Type B pancreatic cell (in vitro differentiated cells): ENCODE measurements at places on chromosomes 4 and X. TPM values are rescaled to one million over a fixed set of nuclear protein-coding genes. Genes with fewer than 3 reads are reported as not detected.

The HDAC8 gene
- total RNA-seq = 30.3 and 32.4 TPM in 2 replicates

DNA sequence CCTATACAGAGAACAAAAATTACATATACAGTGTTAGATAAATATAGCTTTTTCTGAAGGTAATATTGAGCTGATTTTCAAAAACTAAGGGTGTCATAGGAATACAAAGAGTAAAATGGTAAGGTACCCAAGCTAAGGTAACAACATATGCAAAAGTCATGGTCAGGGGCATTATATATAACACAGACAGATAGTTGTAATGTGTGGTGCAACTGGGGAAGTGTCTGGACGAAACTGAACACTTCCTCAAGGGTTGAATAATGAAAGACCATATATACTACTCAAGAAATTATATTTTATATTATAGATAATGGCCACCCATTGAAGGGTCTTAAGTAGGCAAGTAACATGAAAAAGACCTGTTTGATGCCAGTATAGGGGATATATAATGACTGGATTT, 262.1 kb upstream of the CXXC4 start:
- DNase-seq = no peak

The CACNA1F gene
- 0.17 and 0.48 TPM in 2 replicates for total RNA-seq

- DNase-seq = no peak
Measured at GRCh38 chr4:86185659-86186058, 174.2 kb downstream of the MAPK10 start.

DNA sequence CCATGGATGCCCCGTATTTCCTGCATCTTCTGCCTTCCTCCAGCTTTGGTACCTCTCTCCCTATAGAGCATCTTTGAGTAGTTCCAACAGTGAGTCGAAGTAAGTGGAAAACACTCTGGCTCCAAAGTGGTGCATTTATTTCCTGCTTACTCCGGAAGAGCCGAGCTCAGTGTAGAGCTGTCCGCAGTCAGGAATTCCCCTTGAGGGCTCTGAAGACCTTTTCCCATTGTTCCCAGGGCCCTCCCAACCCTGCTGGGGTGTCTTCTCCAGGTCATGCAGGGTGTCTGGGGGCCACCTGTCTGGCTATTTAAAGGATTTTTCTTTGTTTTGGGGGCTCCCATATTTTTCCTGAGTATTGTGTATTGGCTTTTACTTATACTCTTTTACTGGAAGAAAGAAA, 118.6 kb upstream of the MXRA5 start:
- DNase-seq = no peak

GRCh38 chr4:44861756-44862155, 135.4 kb upstream of the GNPDA2 start:
- no peak for DNase-seq

DNA sequence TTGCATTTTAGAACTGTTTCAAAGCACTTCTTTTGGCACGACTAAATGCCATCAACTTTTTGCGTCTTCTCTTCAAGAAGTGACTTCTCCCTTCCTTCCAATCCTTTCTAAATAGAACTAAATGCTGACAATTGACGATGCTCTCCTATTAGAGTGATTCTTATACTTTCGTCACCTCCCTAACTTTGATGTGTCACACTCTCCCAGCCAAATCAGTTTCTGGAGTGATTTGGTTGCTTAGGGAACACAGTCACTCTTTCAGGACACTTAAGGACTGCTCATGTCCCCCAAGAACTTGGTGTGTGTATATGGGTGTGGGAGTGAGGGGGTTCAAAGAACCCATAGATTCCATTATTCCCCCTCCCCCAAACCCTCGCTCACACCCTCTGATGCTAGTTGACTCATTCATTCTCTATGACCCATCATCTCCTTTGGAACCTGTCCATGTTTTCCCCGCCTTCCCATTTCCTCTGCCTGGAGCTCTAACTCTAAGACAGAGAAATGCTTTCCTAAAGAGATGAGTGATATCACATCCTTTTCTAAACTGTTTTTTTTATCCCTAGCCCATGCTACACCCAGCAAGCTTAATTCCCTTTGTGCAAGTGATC, 26.8 kb upstream of the AREG start:
- DNase-seq = no peak

- no peak for DNase-seq
Measured at GRCh38 chrX:9612146-9612505, 147.3 kb downstream of the TBL1X start.

The GRPR gene
- 3.4 and 9.8 TPM in 2 replicates for total RNA-seq

The C4orf46 gene
- total RNA-seq = 9.2 and 17.5 TPM in 2 replicates

DNA sequence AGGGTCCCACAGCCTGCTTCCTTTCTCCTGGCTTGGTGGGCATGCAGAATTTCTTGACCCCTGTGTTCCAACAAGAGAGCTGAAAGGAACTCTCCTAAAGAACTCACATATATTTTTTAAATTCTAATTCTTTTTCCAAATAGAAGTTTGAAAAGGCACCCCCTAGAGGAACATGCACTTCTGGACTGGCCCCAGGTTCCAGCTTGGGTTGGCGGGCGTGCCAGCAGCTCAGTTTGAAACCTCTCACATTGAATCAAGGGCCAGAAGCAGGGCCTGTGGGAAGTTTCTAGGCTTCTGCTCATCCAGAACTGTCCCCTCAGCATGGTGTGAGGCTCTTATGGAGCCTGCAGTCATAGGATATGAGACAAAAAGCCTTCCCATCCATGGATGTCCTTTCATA, 132.6 kb downstream of the ATG4A start:
- DNase-seq = no peak

DNA sequence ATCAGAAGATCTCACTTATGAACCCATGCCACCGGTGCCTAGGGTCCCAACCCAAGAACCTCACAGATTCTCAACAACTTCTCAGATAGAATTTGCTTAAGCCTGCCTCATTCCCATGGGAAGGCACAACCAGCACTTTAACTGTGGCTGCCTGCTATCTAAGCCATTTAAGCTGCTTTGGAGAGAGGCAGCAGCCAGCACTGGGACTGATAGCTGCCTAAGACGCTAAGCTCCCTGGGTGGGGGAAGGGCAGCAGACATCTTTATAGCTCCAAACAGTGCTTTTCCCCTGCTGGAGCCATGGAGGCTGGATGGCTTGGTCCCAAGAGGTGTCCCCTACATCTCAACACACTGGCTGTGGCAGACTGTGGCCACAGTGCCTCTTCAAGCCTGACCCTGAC, 1268.6 kb downstream of the FAM133A start:
- DNase-seq = no peak

GRCh38 chrX:25003066-25003849, 12.5 kb downstream of the ARX start:
- DNase-seq = no peak

DNA sequence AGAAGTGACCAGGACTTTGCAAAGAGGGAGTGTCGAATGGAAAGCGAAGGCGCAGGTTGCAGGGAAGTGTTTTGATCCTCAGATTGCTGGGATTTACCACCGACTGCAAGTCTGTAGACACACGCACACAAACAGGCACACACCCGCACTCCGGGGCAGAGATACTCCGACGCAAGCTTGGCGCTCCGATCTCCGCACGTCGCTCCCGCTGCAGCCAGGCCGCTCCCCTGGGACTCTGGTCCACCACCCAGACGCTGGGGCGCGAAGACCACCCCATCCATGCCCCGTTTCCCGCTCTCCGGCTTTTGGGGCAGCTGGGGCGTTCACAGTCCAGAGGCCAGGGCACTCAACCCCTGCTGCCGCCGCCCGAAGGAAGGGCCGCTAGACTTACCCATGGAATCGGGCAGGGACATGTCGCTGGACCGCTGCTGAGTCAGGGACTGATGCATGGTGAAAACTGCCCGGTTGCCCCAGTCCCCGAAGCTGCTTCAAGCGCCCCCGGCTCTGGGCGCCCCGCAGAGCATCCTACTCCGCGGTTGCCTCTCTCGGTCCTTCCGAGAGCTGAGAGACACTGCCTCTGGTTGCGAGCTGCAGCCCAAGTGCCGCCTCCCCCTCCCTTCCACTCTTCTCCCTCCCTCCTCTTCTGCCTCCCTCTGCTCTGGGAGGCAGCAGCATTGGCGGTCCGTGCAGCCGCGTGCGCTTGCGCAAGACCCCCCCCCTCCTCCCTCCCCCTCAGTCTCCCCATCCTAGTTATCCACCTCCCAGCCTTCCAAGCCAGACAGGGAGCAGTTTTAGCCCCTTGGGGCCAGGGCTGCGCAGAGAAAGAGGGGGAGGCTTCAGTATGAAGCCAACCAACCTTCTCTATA, at the start of gene TMEM255A:
TSS of gene TMEM255A (minus strand) at position 601 of the 866 bp plus-strand sequence. CDS start at position 449, 152 bp downstream.
- peak; percentile 66 for DNase-seq

- DNase-seq = no peak
Measured at GRCh38 chr4:20062054-20062453, 189.7 kb upstream of the SLIT2 start.

GRCh38 chr4:53730031-53730805, 138.9 kb upstream of the LNX1 start:
- no peak for DNase-seq

DNA sequence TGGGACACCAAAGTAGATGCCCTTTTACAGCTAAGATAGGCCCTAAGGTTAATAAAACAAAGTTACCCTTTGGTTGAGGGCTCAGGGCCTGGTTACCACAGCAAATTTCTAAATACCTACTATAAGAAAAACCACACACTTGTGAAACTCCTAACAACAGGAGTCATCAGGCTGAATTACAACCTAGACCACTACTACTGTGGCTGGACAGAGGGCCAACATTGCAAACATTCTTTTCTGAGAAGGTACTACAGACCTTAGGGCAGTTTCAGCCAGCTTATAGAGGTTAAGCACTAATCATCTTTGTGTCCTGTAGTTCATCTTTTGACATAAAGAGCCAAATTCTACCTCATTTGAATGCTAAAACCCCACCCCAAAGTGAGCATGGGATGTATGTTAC, 504.0 kb downstream of the RAPGEF2 start:
- no peak for DNase-seq

DNA sequence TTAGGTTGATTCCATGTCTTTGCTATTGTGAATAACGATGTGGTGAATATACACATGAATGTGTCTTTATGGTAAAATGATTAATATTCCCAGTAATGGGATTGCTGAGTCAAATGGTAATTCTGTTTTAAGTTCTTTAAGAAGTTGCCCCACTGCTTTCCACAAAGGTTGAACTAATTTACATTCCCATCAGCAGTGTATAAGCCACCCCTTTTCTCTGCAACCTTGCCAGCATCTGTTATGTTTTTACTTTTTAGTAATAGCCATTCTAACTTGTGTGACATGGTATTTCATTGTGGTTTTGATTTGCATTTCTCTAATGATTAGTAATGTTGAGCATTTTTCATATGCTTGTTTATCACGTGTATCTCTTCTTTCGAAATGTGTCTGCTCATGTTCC, 503.3 kb downstream of the PCDH18 start:
- DNase-seq = no peak

The DUSP9 gene
- 5.8 and 9.5 TPM in 2 replicates for total RNA-seq

The MAGT1 gene
- 57.8 and 59.5 TPM in 2 replicates for total RNA-seq

- no peak for DNase-seq
Measured at GRCh38 chrX:40749681-40750494, 14.5 kb upstream of the MED14 start.

DNA sequence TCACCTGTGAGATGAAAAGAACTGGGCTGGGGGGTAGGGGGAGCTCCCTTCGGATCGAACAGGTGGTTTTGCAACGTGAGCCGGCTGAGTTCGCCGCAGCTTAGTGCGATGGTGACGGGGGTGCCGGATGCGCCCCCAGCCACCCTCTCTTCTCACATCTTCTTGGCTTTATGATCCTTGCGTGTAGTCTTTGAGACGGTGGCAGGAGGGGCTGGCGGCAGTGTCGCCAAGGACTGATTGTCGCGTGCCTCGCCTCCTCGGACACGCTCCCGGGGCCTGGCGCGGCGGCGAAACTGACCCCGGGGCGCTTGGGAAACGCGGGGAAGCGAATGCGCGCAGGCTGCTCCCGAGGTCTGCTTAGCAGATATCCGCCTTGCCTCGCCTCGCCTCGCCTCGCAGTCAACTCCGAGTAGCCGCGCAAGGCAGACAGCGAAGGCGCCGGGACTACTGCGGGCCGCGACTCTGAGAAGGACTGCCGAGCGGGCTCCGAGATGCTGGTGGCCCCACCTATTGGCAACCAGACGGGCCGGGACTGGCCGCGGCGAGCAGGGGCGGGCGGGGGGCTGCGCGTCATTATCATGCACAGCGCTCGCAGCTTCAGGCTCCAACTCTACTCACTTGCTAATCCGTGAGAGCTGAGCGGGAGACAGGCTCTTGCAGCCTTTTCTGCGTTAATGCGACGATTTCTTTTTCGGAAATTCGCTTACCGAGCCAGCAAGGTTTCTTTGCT, 1.5 kb downstream of the GRID2 start:
- DNase-seq = peak; percentile 81

DNA sequence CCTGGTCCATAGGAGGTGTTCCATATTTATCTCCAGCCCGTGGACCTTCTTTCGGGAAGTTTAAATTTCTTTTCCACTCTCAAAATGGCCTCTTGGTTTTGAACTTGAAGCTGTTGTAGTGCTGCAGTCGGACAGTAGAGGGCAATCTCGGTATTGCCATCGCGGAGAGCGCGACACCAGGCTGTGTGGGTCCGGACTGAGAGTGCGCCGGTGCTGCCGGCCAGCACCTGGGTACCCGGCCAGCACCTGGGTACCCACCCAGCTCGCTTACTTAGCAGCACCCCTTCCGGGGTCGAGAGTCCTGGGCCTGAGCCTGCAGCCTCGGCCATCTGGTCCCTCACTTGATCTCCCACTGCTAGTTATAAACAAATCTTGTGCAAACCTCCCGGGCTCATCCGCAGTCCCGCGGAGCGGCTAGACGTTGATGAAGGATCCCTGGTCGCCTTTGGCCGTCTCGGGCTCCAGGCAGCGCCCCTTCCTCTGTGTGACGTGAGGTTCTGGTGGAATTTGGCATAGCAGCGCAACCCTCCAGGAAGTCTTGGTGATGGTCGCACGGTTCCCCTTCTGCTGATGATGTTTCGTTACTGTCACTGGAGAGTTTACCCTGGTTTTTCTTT, 18.0 kb downstream of the FAM9A start:
- no peak for DNase-seq

GRCh38 chr4:55517526-55518229, 29.0 kb downstream of the CLOCK start:
- DNase-seq = no peak

- no peak for DNase-seq
Measured at GRCh38 chrX:11103006-11103405, 8.1 kb upstream of the HCCS start.

The POLN gene
- 4.1 and 4.3 TPM in 2 replicates for total RNA-seq

GRCh38 chrX:134537179-134537955, 77.4 kb downstream of the HPRT1 start:
- no peak for DNase-seq
